ELF-1 (cell line): ENCODE measurements at places on chromosomes 2 and 18.

DNA sequence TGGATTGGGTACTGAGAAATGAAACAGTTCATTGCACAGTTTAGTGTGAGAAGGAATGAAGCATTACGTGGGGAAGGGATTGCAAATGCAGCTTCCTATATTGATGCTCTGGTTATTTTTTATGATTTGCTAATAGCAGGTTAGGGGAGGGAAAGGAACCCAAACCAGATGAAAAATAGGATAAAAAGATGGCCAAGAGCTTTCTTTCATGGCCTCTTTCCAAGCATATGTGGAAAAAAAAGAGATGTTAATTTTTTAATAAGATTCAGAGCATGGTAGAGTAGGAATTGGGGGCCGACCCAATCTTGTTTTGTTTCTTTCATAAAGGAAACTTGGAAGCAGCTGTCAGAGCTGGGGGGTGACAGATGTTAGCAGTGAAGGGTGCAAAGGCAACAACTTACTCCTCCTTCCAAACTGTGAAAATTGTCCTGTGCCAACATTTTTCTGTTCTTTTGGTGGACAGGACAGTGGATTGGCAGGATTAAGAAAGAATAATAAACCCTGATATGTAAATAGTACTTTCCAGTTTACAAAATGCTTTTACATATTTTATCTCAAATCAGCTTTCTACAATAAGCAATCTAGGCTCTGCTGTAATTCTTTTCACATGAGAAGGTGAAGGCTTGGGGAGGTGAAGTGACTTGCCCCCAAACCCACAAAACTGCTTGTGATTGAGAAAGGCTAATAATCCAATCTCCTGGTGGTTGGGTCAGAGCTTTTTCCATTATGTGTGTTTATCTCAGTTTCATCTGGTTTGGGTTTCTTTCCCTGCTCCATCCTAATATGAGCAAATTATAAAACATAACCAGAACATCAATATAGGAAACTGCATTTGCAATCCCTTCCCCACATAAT lies 270.1 kb downstream of the ETAA1 start:
- no peak for DNase-seq

DNA sequence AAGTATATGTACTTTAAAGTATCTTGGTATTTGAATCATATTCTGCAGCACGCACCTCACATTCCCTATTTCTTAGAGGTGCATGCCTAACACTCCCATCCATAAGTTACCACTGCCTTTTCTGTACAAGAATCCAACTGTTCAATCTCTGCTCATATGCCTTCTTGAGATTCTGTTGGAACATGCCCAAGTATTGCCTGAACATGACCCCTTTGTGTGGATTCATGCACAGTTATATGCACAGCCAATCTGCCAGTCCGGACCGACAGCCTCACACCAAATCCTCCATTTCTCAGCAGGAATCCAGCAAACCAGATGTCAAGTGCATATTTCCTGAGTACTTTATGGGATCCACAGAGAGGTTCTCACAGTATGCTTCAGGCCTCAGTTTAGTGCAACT lies 222.0 kb downstream of the TMEM182 start:
- no peak for DNase-seq

DNA sequence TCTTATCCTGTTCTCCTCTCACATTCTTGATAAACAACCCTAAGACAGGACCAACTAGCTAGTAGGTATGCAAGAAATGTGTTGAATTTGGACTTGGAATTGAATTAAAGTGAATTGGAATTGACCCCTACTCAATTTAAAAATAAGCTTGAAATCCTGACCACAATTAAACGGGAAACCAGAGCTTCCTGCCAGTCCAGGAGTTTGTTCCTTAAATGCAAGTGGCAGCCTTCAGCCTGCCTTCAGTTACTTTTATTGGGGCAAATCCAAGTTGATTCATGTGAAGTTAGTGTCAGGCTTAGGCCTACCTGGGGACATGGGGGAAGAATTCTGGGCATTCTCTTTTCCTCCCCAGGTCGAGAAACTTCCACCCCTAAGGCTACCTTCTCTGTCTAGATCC lies 457.6 kb downstream of the BCL11A start:
- DNase-seq = no peak

DNA sequence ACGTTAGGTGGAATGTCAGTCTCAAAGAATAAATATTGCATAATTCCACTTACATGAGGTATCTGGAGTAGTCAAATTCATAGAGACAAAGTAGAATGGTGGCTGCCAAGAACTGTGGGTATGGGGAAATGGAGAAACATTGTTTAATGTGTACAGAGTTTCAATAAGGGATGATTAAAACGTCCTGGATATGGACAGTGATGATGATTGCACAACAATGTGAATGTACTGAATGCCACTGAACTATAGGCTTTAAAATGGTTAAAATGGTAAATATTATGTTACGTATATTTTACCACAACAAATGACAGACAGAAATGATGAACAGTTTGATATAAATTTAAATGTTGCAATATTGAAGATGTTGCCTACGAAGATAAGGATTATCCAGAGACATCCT lies 602.0 kb upstream of the PKDCC start:
- DNase-seq = no peak

DNA sequence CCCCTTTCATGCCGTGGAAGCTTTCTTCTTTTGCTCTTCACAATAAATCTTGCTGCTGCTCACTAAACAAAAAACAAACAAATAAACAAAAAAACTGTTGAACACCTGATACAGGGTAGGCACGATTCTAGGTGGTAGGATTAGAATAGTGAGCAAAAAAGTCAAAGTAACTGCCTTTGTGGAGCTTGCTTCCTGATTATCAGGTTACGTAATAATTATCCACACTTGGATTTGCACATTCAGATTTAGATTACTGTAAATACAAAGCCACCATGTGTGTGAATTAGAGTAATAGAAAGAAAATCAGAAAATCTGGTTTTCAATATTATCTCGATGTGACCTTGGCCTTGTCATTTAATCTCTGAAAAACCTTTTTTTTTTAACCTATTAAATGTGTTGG lies 307.1 kb downstream of the NRXN1 start:
- no peak for DNase-seq

DNA sequence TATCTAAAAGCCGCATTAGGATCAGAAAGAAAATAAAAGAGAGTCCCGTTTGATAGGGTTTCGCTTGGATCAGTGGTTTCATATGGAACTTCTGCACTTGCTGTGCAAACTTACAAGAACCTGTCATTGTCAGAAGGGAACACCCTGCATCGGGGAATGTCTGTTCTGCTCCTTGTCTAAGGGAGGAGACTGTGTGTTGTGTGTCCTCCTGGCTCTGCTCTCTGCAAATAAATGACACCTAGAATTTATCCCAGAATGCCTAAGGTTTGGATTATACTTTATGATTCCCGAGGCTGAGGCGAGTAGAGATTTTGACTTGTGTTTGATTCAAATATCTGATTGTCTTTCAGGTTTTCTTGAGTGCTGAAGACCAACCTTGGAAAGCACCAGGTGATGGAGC lies 785.1 kb downstream of the GALR1 start:
- DNase-seq = no peak

- no peak for DNase-seq
Observed at GRCh38 chr18:79512461-79513380, 117.0 kb downstream of the NFATC1 start.

DNA sequence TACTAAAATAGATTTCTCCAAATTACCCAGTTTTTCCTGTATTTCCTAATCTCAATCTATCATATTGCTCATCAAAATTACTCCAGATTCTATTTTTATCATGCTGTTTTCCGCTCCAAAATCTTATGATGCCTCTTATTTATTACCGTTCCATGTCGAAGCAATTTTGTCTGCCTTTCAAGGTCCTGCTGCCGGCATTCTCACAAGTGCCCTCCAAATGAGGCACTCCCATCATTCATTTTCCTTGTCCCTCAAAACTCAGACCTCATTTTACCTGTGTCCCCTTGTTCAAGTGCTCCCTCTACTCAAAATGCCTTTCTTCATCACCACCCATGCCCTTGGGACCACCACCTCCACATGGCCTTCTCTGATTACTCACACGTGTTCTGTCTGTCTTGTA lies 13.1 kb downstream of the NEB start:
- DNase-seq = no peak

DNA sequence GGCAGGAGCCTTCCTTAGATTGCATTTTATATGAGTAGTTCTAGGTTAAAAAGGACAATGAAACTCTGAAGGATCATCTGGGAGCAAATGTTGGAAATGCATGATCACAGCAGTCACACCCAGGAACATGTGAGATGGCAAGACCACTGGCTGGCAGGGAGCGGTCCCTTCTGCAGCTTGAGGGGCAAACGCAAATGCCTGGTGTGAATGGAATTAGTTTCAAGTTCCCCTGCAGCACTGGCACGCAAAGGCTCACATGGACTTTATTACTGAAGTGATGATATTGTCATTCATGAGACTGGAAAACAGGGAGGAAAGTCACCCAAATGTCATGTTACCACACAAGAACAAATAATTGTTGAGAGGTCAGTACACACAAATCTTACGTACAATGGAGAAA lies 223.3 kb downstream of the FBXO15 start:
- no peak for DNase-seq

GRCh38 chr2:50396298-50396631 lies 635.7 kb downstream of the NRXN1 start:
- no peak for DNase-seq

DNA sequence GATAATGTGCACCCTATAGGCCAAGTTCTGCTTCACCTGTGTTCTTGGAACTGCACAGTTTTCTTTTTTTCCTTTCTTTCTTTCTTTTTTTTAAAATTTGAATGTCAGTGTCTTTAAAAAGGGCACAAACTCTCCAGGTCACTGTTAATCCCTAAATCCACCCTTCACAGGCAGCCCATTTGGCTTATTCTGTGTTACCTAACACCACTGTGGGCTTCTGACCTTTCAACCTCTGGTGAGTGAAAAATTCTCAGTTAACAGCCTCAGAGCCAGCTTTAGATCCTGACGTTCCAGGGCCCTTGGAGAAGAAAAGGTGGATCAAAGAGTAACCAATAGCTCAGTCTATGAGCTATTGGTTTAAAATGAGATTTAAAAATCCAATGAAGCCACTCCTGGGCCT lies 6.8 kb upstream of the CETN1 start:
- peak; percentile 9 for DNase-seq

GRCh38 chr2:216842636-216843035 lies 17.2 kb downstream of the TNP1 start:
- DNase-seq = peak; percentile 18

DNA sequence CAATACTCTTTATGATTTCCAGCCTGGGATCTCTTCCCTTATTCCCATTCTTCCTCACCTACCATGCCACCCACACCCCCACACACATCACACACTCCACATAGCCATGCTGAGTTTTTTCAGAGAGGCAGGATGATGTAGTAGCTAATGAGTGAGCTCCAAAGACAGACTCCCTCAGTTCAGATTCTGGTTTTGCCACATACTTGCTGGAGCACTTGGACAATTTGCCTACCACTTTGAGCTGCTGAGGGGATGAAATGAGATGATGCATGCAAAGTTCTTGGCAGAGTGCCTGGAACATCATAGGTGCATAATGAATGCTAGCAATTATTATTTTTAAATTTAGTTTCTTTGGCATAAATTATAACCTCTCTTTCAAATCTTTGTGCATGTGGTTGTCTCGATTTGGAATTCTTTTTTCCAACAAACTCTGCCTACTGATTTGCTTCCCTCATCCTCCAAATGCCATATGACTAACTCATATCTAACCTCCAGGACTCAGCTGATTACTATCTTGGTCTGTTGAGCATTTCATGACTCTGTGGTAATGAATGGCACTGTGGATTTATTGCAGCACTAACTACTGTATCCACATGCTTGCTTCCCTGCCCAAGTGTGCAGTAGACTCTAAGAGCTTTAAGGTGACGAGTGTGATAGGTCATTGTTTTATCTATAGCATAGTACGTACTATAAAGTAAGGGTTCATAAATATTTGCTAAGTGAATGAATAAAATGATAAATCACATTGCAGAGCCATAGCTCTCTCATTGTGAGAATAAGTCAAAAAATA lies 99.1 kb downstream of the TACR1 start:
- no peak for DNase-seq

DNA sequence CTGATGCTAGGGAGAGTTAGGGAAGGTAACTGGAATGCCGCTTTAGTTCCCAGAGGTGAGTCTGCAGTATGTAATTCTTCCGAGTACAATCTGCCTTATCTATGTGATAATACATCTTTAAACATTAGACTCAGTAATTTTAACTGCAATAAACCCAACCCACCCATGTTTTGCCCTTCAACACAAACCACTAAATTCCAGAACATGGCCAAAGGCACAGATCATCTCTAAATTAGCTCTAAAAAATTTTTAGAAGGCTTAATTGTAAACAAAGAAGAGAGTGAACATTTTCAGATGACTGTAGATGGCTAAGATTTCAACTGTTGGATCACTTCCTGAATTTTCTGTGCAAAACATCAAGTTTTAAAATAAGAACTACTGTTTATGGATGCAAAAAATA lies 488.7 kb upstream of the ID2 start:
- no peak for DNase-seq

DNA sequence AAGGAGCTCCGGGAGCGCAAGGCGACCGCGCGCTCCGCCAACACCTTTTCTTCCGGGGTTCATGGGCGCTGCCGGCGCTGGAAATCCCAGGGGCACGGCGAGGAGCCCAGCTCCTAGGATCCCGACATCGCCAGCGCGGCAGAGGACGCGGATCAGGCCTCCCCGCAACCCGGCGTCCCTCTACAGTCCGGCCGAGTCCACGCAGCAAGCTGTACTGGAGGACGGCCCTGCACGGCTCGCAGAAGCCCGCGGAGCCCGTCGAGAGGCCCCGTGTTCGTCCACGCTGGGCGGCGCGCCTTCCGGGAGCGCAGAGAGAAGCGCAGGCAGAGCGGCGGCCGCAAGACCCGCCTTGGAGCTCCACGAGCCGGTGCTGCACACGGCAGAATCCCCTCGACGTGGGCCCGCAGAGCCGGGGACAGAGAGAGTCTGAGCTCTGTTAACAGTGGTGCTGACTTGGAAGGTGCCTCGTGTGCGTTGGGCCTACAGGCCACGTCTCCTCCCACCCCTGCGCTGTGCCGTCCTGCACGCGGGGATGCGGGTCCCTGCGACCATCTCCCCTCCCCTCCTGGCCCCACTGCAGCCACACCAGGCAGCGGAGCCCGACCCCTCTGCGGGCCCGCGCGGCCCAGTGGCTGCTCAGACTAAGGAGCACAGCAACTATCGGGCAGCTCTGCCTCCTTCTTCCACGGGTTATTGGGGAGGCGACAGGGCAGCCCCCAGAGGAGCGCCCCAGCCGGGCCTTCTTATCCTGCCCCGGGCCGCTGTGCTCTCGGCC lies 28.1 kb upstream of the PTPN2 start:
- DNase-seq = no peak

DNA sequence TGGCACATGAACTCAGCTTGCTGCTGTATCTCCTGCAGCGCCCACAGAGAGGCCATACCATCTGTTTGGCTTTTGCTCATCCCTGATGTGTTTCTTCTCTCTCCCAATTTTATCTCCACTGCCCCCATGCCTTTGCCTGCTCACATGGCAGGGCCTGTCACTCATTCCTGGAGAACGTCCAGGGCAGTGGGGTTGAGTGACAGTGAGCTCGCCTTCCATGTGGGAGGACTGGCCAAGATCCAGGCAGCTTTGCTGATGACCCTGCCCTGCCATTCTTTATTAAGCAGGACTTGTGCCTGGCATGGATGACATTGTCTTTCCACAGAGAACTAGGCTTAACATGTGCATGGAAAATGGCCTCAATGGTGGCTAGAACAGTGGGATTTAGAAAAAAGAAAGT lies 230.5 kb upstream of the THSD7B start:
- DNase-seq = no peak
